Nasal cavity respiratory epithelium epithelial cell of viscerocranial mucosa (primary cell): ENCODE measurements at places on chromosomes 11 and 22. TPM values are rescaled to one million over a fixed set of nuclear protein-coding genes. Genes with fewer than 3 reads are reported as not detected.

DMC1 gene
- 1.4 and 3.1 TPM in 2 replicates for total RNA-seq

NNMT gene
- total RNA-seq = 0.34 and 1.9 TPM in 2 replicates

IFTAP gene
- 12.6 and 23.6 TPM in 2 replicates for total RNA-seq

NRGN gene
- total RNA-seq = not detected in 2 replicates

MPPED1 gene
- not detected in 2 replicates for total RNA-seq

SEZ6L gene
- not detected in 2 replicates for total RNA-seq

KREMEN1 gene
- 8.2 and 20.1 TPM in 2 replicates for total RNA-seq

IL18BP gene
- 0.68 and 3.2 TPM in 2 replicates for total RNA-seq

PRG3 gene
- total RNA-seq = not detected in 2 replicates

CRACR2B gene
- 0.34 and 1.00 TPM in 2 replicates for total RNA-seq

MS4A7 gene
- total RNA-seq = not detected in 2 replicates

MED17 gene
- 23.9 and 37.7 TPM in 2 replicates for total RNA-seq

CRY2 gene
- total RNA-seq = 11.6 and 15.2 TPM in 2 replicates

ZFTA gene
- 2.1 and 7.3 TPM in 2 replicates for total RNA-seq

GLYAT gene
- not detected in 2 replicates for total RNA-seq

SCT gene
- not detected in 2 replicates for total RNA-seq

HEPACAM gene
- not detected in 2 replicates for total RNA-seq

HBE1 gene
- not detected in 2 replicates for total RNA-seq

DDX6 gene
- 123 and 169 TPM in 2 replicates for total RNA-seq
